ENCODE measurements at places on chromosomes 12 and 14. TPM values are rescaled to one million over a fixed set of nuclear protein-coding genes. Genes with fewer than 3 reads are reported as not detected.

- DNase-seq, result no peak
Observed at GRCh38 chr14:73142216-73142615, 5.9 kb downstream of the PSEN1 start.

DNA sequence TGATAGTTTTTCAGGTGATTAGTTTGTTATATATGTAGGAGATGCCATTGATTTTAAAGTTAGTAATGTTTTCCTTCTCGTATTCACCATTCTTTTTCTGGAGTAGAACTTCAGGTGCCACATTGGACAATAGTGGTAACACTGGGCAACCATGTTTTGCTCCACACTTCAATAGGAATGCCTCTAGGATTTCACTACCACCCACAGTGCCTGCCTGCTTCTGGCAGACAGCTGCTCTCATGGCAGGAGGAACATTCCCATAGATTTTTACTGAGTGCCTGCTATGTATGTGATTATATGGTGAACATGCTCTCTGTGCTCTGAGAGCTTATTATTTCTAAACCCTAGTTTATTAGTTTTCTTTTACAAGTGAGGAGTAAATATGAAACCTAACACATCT is 53.7 kb downstream of the GCH1 start:
- DNase-seq, result no peak

DNA sequence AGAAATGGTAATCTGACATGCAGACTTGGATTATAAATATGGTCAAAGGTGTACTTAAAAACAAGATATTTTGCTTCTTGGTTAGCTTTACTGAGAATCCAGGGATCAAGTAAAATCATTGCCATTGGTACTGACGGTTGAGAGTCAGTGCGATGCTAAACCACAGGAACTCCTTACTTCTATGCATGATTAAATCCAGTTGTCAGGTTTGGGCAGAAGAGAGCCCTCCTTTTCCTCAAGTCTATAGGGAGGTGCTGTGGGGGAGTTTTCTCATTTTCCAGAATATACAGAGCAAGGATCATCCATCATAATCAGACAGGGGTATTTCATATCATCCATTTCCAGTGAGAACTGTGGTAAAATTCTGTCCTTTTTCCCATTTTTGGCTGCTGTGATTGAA is 839.1 kb downstream of the NRXN3 start:
- no peak for DNase-seq

DNA sequence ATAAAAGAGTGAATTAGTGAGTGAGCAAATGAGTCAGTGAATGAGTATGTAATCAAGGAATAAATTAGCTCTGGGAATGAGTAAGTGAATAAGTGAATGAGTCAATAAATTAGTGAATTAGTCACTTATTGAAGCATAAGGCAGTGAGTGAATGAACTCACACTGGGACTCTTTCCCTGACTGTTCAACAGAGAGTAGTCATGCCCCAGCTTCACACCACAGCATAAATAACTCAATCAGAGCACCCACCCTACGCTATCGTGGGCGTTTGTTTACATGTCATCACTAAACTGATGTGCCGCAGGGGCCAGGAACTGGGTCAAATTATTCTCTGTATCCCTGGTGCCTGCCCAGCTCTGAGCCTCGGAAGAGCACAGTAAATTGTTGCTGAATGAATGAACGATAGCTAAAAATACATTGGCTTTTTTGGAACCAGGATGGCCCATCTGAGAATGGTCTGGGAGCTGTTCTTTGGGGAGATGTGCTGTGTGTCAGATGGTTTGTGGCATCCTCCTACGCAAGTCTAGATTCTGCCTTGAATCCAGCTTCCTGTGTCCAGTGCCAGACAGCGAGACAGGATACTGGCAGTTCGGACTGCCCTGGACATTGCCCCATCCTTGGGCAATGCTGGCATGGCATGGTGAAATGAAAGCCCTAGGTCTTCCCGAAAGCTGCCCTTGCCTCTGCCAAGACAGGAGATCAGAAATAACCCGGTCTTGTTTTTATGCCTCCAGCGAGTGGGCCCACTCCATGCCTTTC is 98.0 kb upstream of the RTL1 start:
- no peak for DNase-seq

DNA sequence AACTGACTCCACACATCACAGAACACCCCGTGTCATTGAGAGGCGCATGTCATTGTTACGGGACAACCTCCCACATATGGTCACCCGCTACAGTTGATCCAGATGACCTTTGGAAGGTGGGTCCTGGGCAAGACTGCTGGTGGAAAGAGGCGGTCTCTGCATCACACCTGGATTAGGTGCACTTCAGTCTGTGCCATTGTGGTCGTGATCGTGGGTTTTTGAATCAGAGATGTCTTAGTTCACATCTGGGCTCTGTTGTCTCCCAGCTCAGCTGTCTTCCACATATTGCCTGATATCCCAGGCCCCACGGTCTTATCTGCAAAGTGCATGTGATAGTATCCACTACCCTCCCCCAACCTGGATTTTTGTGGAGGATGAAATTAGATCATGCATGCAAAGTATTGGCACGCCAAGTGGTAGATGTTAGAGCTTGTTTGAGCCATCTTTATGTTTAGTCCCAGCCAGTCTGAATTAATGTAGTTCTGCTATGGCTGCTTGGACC is 208.7 kb upstream of the FOXN3 start:
- DNase-seq, result no peak

DNA sequence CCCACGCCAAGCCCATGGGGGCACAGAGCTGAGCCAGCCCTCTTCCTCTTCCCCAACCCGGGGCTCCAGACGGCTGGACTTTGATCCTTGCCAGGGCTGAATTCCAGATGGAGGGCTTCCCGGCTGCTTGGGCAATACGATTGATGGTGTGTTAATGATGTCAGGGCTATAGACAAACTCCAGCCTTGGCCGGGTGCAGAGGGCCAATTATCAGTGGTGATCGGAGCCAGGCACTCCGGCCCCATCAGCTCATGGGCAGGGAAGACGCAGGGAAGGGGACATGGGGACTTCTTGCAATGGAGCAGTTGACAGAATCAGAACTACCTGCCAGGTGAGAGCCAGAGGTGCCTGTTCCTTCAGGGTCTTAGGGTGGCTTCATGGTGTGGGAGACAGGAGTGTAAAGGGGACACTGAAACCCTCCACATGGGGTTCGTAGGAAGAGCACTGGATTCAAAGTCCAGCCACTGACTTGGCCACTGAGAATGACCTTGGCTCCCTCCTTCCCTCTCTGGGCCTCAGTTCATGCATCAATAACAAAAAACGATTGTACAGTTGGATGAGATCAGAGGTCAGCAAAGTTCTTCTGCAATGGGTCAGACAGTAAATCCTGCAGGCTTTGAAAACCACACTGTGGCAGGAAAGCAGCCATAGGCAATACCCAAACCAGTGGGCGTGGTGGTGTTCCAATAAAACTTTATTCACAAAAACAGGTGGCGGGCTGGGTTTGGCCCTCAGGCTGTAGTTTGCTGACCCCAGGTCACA is 333.7 kb downstream of the MED13L start:
- no peak for DNase-seq

DNA sequence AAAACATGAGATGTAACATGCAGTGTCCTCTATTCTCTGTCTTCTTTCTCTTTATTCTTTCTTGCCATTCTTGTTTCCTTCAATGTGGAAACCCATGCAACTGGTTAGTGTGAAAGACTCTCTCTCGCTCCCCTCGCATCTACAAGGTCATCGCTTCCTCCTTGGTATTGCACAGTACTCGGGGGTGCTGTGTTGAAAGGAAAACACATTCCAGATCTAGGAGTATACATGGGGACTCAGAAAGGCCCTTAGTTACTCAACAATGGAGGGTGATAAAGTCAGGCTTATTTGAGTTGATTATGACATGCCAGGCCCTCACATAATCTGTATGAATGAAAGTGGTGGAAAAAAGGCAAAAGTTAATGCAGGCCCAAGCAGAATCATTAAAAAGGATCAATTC is 75.5 kb upstream of the OVCH1 start:
- no peak for DNase-seq

DNA sequence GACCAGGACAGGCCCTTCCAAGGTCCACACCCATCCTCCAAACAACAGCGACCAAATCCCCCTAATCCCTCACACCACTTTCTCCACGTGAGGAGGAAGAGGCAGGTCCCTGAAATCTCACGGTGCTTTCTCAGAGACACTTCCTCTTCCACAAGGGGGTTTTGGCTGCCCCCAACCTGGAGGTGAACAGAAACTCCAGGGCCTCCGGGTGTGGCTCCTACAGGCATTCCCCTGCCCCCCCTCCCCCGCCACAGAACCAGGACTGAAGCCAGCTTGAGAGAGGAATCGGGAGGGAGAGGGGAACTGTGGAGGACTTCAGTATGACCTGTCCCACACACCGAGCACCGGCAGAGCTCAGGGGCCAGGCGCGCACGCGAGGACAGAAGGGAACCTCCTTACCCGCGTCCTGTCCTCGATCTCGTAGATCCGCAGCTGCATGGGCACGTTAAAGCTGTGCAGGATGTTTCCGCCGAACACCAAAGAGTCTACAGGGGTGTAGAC is 60.2 kb downstream of the KDM2B start:
- DNase-seq, result no peak

DNA sequence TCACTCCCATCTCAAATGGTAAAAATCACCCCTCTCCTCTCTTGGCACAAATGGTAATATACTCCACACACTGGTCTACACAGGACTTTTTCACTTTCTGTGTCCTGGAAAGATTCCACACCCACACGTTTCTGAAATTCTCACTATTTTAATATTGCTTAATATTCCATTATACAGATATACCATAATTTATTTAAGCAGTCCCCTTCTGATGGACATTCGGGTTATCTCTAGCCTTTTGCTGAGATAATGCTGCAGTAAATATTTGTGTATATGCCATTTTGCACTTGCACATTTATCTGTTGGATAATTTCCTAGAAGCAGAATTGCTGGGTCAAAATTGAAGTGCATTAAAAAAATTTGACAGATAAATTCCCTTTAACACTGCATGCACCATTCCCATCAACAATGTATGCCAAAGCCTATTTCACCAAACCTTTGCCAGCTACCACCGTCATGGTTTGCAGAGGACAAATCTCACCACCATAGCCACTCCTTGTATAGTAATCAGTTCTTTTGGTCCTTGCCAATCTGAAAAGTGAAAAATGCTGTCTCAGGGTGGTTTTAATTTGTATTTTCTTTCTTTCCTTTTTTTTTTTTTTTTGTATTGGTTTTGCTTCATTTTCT is 15.5 kb upstream of the COL2A1 start:
- no peak for DNase-seq

Gene VPS37B
- polyA plus RNA-seq, result 11.0 TPM

Gene SBNO1
- polyA plus RNA-seq, result 20.7 TPM

Gene IL22
- not detected for polyA plus RNA-seq
